ENCODE measurements at places on chromosomes 13 and 19. TPM values are rescaled to one million over a fixed set of nuclear protein-coding genes. Genes with fewer than 3 reads are reported as not detected.

NLRP11 gene
- total RNA-seq = not detected

BST2 gene
- 48.2 TPM for total RNA-seq

ZIM2 gene
- total RNA-seq = 0.13 TPM

MIA gene
- not detected for total RNA-seq

RPL18 gene
- total RNA-seq = 4,209 TPM

SLC7A1 gene
- 26.4 TPM for total RNA-seq

NTF4 gene
- 0.52 TPM for total RNA-seq

CEACAM16 gene
- total RNA-seq = not detected

ZNF790 gene
- total RNA-seq = 4.5 TPM

IFI30 gene
- 0.09 TPM for total RNA-seq

PRODH2 gene
- total RNA-seq = 0.32 TPM

ZNF534 gene
- 0.78 TPM for total RNA-seq

NLRP4 gene
- 0.10 TPM for total RNA-seq

RDH8 gene
- total RNA-seq = not detected

HOOK2 gene
- total RNA-seq = 8.0 TPM

KCNJ14 gene
- 0.61 TPM for total RNA-seq

SIGLECL1 gene
- total RNA-seq = not detected

STOML3 gene
- 0.09 TPM for total RNA-seq

Measured in motor neuron (in vitro differentiated cells).